ENCODE measurements at places on chromosomes 1 and 21.

GRCh38 chr1:52502789-52503188 lies 50.1 kb downstream of the TUT4 start:
- DNase-seq, result peak; percentile 31

GRCh38 chr1:183911285-183911684 lies 106.4 kb downstream of the RGL1 start:
- DNase-seq, result no peak

DNA sequence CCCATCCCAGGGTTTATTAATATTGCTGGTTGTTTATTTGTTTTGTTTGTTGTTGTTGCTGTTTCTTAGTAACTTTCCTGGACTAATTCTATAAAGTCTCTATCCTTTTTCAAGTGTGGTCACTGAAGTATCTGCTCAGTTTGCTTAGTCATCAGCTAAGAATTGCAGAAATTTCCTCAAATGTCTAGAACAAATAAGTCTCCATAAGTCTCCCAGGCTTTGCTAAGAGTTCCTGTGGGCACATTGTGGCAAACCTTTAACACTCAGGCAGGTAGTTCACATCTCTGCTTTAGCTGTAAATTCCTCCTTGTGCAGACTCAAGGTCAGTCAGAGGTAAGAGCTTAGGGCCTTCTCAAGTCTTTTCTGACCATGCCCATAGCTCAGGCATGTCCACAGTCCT lies 38.9 kb upstream of the C1orf185 start:
- no peak for DNase-seq

DNA sequence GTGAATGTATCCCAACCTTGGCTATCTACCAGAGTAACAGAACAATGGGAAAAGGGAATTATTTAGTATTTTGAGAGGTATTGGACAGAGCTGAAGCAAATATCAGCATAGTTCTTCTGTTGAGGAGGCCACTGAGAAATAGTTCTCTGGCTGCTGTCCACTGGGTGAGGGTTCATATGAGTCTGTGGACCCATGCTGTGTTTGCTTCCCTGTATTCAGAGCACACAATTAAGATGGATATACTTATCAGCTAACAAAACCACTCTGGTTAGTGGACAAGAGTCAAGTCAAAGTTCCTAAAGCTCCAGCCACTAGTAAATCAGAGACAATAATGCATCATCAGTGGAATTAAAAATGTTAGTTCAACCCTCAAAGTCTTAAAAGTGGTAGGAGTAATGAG lies 66.1 kb downstream of the RGS18 start:
- DNase-seq, result no peak

- no peak for DNase-seq
These were observed 93.8 kb downstream of the C21orf91 start for GRCh38 chr21:17725339-17725738.

GRCh38 chr1:159877695-159878444 lies 15.4 kb upstream of the VSIG8 start:
- no peak for DNase-seq

- DNase-seq, result no peak
These were observed 10.8 kb upstream of the PADI1 start for GRCh38 chr1:17194133-17194475.

DNA sequence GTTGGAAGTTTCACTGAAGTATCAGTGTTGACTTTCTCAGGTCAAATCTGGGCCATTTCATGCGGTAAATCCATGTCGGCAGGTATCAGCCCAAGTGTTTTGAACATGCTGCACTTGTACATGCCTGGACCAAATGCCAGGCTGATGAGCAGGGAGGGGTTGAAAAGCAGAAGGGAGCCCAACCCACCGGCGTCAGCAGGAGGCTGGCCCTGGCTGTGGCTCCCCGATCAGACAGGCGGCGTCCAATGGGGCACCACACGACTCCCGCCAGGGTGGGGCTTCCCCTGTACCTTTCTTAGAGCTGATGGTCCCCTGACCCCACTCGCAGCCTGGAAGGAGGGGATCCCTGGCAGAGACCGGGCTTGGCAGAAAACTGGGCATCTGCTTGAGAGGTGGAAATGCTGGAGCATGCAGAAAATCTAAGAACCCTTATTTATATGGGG lies 540.0 kb downstream of the KIF26B start:
- no peak for DNase-seq

GRCh38 chr1:44784094-44785028 lies 3.6 kb downstream of the BEST4 start:
- DNase-seq, result no peak

GRCh38 chr1:12296623-12297022 lies 66.8 kb downstream of the VPS13D start:
- no peak for DNase-seq

DNA sequence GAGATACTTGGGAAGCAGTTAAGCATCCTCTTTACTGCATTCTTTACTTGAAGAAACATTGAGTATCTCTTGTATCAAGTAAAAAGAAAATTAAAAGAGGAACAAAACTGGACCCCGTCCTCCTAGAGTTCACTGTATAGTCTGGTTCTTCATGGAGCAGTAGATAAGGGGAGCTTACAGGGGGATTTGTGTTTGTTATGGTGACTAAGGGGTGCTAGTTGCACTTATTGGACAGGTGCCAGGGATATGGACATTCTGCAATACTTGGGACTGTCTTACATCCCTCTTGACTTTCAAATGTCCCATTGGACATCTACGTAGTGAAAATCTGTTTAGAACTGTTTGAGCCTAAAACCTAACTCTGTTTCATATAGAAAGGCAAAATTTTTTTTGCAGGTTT lies 67.2 kb downstream of the ALG14 start:
- no peak for DNase-seq

DNA sequence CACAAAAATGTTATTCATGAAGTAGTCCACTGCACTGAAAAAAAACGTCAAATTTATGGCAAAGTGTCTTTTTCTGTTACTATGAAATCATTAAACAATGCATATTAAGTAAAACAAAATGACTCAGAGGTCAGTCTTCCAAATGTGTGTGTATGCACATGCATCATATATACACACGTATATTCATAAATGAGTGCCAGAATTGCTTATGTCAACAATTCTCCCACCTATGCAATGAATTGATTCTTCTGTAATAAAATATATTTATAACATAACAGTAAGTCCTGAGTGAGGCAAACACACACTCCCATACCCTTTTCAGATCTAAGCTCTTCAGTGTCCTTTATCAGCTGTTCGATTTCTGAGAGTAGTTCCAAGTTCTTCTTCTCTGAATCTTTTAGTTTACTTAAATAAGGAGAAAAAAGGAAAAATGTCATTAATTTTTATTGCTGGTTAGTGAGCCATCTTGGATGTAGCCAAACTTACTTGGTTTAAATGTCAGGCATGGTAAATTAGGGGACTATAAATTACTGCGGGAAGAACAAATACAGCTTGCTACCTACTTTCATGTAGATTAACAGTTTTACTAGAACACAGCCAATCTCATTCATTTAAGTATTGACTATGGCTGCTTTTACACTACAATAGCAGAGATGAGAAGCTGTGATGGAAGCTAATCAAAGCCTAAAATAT lies 131.9 kb downstream of the COQ8A start:
- no peak for DNase-seq

DNA sequence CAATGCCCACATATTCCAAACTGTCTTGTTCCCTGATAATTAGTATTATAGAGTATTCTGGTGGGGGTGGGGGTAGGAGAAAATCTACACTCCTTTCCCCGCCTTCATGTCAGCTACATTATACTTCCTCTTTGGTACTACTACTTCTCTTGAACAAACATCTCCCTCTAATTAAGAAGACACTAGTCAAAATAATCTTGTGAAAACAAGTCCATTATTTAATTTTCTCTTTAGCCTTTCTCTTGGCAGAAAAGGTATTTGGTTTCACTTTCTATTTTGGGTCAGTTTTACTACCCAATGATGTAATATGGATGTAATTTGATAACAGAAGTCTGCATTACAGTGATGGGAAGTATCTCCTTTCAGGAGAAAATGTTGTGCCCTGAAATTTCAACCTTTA lies 22.5 kb downstream of the NTMT2 start:
- DNase-seq, result no peak

DNA sequence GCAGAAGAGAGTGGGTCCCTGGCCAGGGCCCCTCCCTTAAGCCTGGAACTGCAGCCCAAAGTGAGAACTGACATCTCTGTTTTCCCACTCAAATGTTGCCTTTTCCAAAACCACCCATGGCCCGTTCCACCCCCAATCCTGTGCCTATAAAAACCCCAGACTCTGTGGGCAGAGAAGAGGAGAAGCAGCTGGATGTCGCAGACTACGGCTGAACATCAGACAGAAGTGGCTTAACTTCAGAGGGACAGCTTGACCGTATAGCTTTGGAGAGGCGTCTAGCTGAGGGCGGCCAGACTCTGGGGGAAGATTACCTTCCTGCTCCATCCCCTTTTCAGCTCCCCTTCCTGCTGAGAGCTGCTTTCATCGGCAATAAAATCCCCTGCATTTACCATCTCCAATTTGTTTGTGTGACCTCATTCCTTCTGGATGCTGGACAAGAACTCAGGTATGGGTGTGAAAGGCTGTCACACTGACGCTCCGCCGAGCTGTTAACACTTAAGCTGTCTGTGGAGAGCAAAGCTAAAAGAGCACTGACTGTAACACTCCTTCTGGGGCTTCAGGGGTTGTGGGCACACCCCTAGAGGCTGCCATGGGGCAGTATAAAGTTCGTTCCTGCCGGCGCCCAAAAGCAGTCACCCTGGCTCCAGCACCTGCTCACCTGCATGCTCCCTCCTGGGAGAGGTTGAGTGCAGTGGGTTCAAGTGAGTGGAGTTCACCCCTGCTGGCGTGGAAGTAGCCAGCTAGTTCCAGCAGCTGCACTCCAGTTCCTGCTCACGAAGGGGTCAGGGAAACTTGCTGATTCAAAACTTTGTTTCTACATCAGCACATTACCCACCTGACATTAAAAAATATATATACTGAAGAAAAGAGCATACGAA lies 19.6 kb upstream of the ERO1B start:
- DNase-seq, result no peak

DNA sequence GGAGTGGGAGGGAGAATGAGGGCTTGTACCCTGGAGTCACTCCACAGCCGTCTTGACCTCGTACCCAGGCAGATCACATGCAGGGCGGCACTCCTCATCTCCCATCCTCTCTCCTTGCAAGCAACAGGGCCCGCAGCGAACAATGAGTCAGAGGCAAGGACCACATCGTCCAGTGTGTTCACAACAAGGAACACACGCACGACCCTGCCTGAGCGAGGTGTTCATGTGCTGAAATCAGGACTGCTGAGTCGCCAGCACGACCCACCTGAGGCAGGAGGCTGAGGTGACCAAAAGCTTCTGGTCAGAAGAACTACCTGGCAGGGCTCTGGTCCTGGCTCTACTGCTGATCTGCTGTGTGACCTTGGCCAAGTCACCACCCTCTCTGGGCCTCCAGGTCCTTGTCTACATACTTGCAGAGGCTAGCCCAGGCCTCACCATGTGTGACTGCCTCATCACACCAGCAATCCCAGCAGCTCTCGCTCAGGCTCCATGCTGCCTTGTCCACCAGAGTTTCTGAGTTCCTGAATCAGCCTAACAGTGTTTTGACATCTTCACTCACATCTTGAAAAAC lies 78.0 kb downstream of the SSBP3 start:
- no peak for DNase-seq

GRCh38 chr1:19204446-19205266 lies 5.4 kb downstream of the UBR4 start:
- no peak for DNase-seq

DNA sequence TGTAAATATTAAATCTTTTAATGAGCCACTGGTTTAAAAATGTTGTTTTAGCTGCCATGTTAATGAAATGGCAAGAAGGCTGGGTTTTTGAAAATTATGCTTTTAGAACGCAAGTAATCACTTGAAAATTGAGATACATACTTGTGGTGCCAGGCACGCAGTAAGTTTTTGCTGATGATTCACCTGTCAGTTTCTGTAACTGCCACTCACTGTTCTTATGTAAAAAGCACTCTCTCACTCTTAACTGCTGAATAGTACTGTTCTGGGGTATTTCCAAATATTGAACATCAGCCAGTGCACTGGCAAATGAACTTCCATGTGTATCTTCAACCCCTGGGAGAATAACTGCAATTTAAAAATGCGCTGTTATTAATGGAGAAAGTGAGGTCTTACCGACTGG lies 17.9 kb downstream of the LGALS8 start:
- DNase-seq, result no peak

DNA sequence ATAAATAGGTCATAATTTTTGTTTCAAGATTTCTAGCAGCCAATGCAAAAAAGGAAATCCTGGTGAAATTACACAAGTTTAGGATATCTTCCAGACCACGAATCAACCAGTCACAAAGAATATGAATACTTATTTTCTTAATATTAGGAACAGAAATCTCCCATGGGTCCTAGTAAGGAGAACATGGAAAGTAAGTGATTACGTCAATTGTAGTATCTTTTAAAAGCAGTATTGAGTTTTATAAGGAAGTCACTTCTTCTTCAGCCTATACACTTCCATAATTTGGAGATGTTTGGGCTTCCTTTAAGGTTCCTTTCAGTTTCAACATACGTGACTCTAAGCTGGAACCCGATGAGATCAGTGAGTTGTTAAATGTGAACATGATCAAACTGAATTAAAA lies 534.5 kb downstream of the USP25 start:
- DNase-seq, result no peak

GRCh38 chr1:14968251-14968851 lies 185.2 kb upstream of the TMEM51 start:
- no peak for DNase-seq

DNA sequence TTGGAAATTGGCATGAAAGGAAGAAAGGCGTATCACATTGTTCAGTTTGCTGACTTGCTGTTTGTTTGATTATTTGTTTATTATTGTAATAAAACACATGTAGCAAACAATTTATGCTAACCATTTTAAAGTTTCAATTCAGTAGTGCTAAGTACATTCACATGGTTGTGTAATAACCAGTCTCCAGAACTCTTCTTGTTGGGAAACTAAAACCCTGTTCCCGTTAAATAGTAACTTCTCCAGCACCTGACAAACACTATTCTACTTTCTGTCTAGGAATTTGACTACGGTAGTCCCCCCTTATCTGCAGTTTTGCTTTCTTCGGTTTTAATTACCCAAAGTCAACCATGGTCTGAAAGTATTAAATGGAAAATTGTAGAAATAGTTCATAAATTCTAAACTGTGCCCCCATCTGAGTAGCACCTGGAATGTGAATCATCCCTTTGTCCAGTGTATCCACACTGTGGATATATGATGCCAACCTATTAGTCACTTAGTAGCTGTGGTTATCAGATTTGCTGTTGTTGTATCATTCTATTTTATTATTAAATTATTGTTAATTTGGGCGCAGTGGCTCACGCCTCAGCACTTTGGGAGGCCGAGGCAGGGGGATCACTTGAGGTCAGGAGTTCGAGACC lies 5.5 kb downstream of the MORC3 start:
- DNase-seq, result no peak

DNA sequence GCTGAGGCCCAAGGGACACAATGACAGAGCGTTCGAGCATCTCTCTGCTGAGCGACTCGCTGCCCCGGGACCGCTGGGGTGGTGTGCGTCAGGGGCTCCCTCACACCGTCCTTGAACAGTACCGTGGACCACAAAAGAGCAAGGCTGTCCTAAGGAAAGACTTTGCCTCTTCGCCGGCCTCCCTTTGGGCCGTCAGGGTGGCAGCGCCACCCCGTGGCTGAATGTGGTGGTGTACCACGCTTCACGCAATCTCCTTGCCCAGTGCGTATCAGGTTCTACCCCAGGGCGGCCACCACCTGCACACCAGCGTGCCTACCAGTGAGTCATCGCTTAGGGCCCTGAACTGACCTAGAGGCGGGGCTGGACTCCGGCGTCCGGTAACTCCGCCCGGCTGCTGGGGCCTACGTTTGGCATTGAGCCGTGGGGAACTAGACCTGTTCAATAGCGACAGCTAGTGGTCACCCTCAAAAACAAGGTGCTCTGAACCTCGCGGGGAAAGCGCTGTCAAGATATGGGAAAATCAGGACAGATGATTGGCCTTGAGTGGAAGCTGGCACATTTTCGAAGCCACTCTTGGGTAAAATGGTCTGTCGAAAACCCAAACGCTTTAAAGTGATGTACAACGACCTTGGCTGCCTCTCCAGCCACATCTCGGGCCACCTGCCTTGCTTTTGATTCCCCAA lies 8.1 kb upstream of the TRAF3IP3 start:
- DNase-seq, result peak; percentile 73
